ENCODE measurements at places on chromosomes 2 and 18. TPM values are rescaled to one million over a fixed set of nuclear protein-coding genes. Genes with fewer than 3 reads are reported as not detected.

DNA sequence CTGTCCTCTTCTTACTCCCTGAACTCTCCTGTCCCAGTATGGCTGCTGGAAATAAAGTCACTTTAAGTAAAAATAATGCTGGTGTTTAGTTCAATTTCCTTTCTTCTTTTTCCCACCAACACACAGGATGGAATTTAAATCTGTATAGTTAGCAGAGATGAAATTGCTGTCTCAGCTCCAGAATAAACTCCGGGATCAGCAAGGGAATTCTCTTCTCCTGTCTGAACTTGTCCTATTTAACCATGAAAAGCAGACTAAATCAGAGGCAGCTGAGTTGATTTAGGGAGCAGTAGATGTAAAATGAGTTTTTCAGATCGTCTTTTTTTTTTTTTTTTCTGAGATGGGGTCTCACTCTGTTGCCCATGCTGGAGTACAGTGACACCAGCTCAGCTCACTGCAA lies 25.9 kb downstream of the TTLL4 start:
- no peak for DNase-seq

DNA sequence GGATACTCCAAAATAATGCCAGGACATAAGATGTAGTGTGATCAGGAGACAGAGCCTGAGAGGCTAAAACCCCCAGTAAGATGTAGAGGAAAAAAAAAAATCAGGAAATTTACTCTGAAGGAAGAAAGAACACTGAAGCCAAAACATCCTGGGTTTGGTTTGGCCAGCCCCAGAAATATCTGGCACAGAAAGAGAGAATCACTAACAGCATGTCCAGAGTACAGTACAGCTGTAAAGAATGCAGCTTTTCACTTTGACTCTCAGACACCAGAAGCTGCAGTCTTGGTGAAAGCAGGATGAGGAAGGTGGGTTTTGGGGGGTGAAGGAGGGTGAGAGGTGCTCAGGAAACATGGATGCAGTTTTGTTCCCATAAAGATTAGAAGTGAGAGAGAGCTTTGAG lies 1577.7 kb upstream of the ACVR2A start:
- DNase-seq = no peak

FKBP1B gene
- total RNA-seq = 9.3 TPM

- DNase-seq = no peak
These were observed 79.8 kb upstream of the ZFP36L2 start for GRCh38 chr2:43306197-43306596.

SLC35F6 gene
- 87.2 TPM for total RNA-seq

DNA sequence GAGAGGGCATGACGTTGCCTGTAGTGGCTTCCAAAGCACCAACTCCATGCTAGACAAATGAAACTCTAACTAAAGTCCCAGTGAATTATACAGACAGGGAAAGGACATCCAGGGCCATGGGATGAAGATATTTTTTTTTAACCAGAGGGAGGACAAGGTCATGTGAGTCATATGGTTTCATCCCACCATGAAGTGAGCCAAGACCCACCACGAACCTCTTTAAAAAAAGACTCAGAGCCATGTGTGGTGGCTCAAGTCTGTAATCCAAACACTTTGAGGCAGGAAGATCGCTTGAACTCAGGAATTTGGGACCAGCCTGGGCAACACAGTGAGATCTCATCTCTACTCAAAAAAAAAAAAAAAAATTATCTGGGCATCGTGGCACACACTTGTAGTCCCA lies 115.2 kb downstream of the LIPG start:
- no peak for DNase-seq

DNA sequence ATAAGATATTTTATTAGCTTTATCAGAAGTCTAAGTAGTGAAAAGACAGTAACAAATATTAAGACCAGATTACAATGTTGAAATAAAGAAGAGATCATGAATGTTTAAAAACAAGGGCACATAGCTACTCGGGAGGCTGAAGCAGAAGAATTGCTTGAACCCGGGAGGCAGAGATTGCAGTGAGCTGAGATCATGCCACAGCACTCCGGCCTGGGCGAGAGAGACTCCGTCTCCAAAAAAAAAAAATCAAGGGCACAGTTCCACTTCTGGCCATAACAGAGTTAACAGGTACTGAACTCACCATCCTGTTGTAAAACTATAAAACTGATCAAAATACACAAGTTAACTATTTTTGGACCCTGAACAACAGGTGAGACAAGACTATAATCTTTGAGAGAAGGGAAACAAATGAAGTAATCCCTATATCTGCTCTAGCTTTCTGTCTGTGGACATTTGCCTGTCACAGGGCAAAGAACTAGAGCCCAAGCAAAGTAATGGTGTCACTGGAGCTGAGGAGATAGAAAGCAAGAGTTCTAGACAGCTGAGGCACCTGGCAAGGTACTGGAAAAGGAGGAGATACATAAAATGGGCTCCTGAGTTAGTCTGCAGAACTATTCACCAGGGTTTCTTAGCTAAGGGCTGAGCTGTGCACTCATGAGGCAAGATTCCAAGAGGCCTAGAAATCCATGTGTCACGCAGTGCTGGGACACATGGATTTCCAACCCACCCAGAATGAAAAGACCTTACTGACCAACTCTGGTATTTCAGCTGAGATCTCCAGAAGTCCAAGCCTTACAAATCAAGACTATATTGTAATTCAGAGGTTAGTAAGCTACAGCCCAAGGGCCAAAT lies 15.2 kb downstream of the MMADHC start:
- no peak for DNase-seq

GRCh38 chr2:16633621-16634430 lies 31.8 kb downstream of the CYRIA start:
- peak; percentile 59 for DNase-seq

- peak; percentile 54 for DNase-seq
These were observed 17.5 kb upstream of the RANBP2 start for GRCh38 chr2:108701806-108702205.

DNA sequence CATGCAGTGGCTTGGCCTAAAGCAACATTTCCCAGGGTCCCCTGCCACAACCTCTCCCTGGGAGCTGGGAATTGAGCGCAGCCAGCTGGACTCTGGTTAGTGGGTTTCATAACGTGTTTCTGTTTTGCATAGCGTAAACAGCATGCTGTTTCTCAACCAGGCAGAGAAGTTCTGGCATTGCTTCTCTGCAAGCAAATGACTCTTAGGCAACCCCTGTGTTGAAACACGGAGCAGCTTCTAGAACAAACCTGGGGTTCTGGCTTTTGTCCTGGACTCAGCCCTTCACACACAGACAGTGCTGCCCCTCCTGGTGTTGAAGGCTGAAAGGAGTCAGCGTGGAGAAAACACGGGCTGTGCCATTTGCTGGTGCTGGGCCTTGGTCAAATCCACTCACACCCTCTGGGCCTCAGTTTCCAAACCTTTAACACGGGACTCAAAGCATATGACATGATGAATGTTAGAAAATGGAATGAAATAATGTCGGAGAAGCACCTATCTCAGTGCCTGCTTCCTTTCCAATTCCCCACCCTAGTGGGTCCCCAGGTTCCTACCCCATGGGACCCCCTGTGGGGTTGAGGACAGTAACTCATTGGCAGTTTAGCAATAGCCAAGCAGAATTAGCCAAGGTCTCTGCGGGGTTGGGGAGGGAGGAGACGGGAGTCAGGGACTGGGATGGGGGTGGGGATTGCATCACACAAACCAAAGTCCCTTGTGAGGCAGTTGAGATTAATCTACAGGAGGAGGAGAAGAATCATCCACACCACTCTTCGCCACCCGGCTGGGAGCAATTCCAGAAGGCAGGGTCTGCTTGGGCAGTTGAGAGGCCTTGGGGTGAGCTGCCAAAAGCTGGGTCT lies 30.2 kb upstream of the IL1R2 start:
- peak; percentile 100 for DNase-seq

DNA sequence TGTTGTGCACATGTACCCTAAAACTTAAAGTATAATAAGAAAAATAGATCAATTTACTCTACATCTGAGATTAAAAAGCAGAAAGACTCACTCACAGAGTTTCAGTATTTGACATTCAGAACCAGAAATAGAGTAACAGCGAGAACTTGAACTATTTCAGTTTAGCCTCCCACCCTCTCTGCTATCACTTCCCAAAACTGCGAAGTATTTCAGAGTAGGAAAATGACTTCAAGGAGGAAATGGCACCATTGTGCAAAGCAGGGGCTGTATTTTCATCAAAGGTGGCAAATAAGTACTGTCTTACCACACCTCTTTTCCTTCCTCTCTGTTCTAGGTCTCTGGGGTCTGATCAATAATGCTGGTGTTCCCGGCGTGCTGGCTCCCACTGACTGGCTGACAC lies 13.6 kb downstream of the DHRS9 start:
- DNase-seq = no peak

POTEI gene
- under 0.01 TPM for total RNA-seq

DNA sequence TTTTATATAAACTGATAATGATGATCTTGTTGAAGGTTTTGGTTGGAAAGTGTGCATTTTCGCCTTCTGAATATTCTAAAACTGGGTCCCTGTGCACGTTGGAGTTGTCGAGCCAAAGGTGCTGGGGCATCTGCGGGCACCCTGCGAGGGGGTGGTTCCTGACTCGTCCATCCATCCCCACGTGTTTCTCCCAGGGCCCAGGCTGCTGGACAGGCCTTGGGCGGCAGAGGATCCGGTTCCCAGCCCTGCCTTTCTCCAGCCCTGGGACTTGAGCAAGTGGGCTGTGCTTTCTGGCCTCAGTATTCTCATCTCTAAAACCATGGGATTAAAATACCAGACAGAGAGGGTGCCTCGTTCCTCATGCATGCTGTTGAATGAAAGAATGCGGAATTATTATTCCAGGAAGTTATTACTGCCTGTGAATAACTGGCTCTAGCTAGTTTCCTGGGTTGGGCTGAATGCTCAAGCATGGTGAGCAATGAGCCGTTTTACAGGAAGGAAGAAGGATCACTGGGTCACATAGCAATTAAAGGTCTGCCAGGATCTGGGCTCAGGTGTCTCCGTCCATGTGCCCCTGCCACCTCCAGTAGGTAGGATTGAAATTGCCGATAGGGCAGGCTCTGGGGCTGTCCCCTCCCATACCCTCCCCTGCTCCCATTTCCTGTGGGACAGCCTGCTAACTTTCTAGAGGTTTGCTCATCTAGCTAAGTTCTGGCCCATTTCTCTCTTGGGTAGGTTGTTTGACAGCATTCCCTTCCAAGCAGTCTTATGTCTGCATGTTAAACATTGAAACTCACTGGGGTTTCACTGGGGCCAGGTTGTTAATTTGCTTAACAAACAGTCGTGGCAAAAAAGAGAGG lies 77.2 kb upstream of the HS6ST1 start:
- peak; percentile 77 for DNase-seq

SIX2 gene
- under 0.01 TPM for total RNA-seq

LCT gene
- total RNA-seq = under 0.01 TPM

GRCh38 chr2:104431701-104432121 lies 422.2 kb upstream of the POU3F3 start:
- DNase-seq = no peak

DNA sequence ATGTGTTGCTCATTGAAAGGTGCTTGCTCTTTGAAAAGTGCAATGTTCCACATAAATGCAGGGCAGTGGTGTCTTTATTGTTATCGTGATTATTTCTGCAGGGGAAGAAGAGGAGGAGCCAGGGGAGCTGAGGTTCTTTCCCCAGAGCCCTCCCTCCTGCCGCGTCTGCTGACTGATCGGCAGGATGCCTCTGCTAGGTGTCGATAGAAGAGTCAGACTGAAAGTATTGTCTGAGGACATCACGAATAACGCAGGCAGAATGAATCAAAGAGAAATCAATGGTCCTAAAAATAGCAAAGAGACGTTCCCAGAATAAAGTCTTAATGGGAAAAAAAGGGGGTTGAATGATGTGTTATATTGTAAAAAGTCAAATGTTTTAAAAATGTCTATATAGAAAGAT lies 47.4 kb upstream of the SIX3 start:
- DNase-seq = no peak

DNA sequence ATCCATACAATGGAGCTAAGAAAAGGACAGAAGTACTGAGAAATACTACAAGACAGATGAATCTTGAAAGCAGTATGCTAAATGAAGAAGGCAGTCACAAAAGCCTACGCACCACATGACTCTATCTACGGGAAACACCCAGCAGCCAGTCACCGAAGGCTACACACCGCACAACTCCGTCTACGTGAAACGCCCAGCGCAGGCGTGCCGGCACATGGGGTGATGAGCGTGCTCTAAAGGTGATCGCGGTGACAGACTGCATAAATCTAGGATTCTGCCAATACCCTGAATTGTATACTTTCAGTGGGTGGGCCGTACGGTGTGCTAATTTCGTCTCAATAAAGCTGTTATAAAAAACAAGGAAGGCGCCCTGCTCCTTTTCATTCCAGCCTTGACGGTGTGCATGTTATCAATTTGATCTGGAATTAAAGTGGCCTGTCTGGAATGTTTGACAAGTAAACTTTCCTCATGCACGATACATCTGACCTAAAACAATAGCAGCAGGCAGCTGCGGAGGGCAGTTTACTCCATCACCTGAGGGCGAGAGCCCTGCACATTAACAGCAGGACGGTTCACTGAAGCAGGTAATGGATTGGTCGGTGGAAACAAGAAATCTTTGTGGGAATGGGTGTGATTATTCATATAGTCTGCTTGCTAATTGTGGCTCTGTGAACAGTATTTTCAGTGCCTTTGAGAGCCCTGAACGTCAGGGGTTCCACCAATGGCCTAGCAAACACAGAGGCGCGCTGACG lies 86.2 kb upstream of the SALL3 start:
- no peak for DNase-seq

IL1RN gene
- not detected for total RNA-seq

- DNase-seq = no peak
These were observed 273.2 kb downstream of the ARHGAP15 start for GRCh38 chr2:143402451-143402850.

DNA sequence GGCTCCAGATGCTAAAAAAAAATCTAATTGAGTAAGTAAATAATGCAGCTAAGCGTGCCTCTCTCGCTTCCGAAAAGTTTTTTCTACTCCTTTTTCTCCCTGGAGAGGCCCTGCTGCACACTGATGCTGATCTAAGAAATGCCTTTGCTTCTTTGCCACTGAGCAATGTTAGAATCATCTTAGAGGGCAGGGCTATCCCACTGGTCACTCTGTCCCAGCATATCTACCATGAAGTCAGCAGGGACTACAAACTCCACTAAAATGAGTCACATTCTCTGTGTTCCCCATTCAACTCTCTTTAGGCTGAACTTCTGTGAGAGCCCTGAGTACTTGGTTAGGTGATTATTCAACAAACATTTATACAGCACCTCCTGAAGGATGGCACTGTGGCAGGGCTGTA lies 127.6 kb upstream of the LYPD1 start:
- peak; percentile 8 for DNase-seq

DNA sequence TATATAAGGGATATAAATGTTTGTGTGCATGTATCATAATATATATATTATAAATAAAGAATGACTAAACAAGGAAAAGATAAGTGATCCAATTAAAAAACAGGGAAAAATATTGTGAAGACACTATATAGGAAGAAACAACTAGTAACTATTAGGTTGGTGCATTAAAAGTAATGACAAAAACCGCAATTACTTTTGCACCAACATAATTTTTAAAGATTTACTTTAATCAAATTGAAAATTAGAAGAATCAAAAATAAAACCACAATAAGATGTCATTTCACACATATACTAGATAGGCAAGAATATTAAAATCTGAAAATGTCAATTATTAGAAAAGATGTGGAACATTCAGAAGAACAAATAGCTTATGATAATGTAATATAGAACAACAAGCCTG lies 595.9 kb downstream of the KCNJ3 start:
- no peak for DNase-seq

REEP1 gene
- total RNA-seq = under 0.01 TPM

All from fibroblast of villous mesenchyme (primary cell).